Temporal lobe (tissue), 4 donors: ENCODE measurements at places on chromosomes 4 and X. TPM values are rescaled to one million over a fixed set of nuclear protein-coding genes. Genes with fewer than 3 reads are reported as not detected.

HSFX4 gene
- total RNA-seq, result not detected

CT45A8 gene
- not detected for total RNA-seq

AMTN gene
- not detected for total RNA-seq

TLR3 gene
- 0.74 TPM for total RNA-seq

ENPEP gene
- 1.7 TPM for total RNA-seq

BMPR1B gene
- total RNA-seq, result 5.9 TPM

N4BP2 gene
- total RNA-seq, result 60.2 TPM
